ENCODE measurements at places on chromosomes 4 and X.

DNA sequence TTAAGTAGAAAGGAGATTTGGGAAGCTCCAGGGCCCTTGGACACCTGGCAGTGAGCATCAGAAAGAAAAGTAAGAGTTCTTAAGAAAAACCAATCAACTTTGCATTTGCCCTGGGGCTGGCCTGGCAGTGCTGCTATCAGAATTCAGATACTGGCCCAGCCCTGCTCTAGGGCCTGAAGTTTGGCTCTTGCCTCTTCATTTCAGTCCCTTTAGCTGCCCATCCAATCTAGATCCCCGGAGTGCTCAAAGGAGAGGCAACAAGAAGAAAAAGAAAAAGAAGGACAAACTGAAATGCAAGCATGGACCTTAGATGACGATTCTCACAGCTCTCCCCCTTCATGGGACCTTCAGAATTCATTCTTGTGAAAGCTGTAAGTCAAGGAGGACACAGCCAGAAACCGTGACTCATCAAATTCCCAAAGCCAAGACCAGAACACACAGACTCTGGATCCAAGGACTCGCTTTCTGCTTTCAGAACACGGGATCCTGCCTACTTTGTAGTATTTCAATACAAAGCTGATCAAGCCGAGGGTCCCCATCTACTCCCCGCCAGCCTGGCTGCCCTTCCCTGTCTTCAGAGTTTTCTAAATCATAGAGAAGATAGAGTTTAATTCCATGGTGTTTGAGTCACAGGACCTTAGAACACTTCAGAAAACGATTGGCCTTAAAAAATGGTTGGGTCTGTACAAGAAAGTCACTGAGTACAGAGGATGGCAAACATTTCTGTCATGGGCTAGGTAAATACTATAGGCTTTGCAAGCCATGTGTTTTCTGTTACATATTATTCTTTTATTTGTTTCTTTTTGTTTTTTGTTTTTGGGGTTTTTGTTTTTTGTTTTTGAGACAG, 103.7 kb downstream of the RBM47 start:
- no peak for DNase-seq

DNA sequence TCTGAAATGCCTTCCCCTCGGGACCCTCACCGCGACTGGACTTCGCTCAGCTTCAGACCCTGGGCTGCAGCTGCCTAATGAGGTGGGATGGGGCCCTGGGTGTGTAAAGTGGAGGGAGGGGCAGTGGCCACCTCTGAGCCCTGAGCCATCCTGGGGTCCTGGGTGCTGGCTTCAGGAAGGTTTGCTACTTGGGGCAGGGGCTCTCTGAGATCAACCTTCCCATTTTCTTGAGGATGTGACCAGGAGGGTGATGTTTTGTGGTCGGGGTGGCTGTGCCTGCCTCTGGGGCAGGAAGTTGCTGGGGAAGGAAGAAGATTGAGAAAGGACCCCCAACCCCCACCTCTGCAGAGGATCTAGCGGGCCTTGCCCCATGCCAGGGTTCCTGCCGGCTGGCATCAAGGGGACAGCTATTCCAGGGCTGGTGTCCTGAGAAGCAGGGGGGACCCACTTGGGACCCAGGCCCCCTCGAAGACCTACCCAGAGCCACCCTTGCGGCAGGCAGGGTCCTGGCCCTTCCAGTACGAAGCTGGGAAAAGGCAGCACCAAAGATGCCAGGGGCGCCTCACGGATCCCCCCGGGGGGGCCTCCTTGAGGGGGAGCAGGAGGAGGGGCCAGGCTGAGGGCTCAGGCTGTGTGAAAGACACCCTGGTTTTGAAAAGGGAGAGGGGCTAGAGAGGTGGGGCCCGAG, 6.5 kb downstream of the SH3BP2 start:
- no peak for DNase-seq

GRCh38 chr4:158290912-158291311, 80.6 kb downstream of the TMEM144 start:
- DNase-seq: no peak

GRCh38 chr4:84167564-84167963, 331.5 kb downstream of the NKX6-1 start:
- no peak for DNase-seq

DNA sequence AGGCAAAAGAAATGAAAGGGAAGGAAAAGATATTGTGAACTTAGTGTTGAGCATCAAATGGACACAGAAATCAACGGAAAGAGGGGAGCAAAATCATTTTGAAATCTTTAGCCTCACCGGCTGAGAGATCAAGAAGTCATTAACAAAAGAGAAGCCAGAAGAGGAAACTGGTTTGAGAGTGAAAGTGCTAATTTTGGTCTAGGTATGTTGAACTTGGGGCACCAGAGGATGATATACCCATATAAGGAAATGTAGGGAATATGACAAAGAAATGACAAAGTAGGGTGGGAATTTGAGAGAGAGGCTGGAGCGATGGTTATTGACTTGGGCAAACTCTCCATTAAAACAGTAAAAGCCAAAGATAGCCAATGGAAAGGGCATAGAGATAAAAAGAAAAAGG, 183.4 kb upstream of the ATOH1 start:
- DNase-seq: no peak

DNA sequence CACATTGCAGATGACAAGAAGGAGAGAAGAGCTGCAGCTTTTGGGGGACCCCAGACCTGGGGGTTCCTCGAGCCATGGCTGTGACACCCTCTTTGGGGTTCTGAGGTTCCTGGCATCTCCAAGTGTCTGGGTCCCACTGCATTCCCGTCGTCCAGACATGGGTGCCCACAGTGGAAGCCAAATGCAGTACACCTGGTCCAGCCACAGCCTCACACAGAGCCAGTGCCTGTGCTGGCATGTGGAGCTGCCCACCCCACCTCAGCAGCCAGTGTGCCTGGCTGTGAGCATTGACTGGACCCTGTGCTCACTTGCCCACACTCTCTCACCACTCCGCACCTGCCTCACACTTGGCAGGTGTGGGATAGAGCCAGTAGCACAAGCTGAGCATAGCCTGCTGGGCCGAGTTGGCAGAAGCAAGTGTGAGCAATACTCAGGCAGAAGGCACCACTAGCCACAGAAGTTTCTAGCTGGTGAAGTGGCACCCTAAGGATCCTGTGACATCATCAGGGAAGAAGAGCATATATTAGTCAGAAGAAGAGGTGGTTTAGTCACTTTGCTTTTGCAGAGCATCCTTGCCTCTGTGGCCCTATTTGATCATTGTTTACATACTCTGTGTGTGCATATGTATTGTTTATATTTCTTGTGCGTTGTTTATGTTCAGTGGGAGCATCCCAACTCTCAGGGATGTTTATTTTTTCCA, 65.0 kb upstream of the MAGEB2 start:
- DNase-seq: no peak

- DNase-seq: peak; percentile 37
Measured at GRCh38 chrX:54529552-54530356, at the start of gene GNL3L. GNL3L (plus strand) TSS chrX:54530219; CDS start chrX:54532567, 2,348 bp downstream.

- DNase-seq: no peak
Measured at GRCh38 chr4:11223311-11223710, 205.4 kb downstream of the HS3ST1 start.

DNA sequence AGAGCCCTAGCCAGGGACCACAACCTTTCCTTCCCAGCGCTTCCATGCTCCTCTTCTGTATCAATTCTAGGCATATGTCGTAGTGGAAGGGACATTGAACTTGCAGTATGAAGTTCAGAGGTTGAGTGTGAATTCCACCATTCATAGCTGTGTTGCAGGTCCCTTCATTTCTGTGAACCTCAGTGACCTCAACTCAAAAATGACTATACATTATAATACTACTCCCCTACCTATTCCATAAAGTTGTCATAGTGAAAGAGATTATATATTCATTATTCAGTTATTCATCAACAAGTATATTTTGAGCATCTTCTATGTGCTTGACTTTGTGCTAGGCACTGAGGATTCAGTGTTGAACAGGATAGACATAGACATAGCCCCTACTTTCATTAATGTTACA, 28.0 kb downstream of the SH3BGRL start:
- no peak for DNase-seq

- no peak for DNase-seq
Measured at GRCh38 chr4:176262243-176262642, 6.8 kb downstream of the ASB5 start.

- no peak for DNase-seq
Measured at GRCh38 chrX:102129473-102129872, 4.0 kb downstream of the TCEAL2 start.

DNA sequence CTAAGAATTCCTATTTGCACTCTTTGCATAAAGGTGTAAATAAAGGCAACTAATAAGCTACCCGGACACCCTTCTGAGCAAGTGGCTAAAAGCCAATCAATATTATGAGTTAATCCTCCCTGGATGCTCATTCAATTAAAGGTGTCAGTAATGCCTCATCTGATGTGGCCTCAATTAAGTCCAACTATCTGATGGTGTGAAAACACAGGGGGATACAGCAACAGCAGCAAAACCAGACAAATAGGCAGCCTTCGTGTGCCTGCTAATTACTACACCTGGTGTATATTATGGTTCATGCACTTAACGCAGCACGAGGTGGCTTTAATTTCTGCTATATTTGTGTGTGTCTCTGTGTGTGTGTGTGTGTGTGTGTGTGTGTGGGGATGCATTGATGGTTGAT, 244.4 kb downstream of the DCLK2 start:
- DNase-seq: no peak

GRCh38 chrX:129749069-129749468, 10.3 kb downstream of the XPNPEP2 start:
- DNase-seq: no peak

DNA sequence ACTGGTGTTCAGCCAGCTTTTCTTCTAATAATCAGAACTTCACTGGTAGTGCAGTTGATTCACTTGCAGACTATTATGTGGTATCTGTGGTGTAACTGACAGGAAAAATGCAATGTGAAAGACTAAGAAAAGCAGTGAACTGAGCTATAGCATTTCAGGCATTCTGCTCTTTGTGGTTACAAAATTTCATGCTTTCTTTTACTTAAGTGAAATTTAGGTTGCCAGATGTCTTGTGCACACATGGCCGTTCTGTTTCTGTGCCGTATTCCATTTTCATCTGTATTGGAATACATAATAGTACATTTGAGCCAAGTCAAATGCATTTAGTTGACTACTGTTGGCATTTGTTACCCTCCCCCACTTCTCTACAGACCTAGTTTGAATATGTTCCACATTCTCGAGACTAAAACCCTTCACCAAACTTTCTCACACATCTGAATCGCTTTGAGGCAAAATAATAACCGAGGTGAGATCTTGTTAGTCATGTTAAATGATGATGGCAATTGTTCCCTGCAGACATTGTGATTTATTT, 8.2 kb downstream of the RTL3 start:
- no peak for DNase-seq

DNA sequence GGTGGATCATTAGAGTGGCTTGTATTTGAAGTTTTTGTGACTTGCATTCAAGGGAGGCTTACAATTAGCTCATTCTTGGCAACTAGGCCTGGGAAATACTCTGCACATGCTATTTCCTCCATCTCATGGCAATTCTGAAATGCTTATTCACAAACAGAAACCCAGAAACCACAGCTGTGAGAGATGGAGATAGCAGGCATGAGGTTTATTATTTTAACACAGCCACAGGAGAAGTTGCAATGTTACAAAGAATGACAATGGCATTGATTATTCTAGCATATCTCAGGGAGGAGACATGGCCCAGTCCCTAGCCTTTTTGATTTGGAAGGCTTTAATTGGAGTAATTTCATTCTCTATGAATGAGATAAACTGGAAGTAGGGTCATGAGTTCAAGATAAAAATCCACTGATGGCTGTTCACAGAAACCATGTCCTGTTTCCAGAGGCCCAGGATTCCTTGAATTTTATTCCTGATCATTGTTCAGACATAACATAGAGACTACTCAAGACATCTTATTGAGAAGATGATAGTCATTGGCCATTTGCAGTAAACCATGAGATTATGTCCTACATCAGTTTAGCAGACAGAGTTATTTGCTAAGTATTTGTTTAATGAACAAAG, 123.9 kb downstream of the MID1 start:
- no peak for DNase-seq

DNA sequence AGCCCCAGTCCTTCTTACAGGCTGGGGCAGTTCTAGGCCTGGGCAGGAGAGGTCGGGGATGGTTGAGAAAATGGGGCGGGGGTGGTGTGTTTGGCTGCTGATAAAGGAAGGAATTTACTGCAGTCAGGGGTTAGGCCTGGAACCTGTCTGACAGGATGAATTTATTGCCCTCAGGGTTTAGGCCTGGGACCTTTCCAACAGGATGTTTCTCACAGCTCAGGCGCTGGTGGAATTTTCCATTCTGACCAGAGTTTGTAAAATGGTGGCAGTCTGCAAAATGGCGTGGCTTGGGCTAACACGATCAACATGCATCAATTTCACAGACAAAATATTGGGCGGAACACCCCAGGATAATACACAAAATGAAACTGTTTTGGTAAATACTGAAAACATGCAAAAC, 83.5 kb upstream of the SPIN4 start:
- no peak for DNase-seq

GRCh38 chr4:129344058-129344457, 248.1 kb downstream of the C4orf33 start:
- no peak for DNase-seq

Data from NCI-H1048 (cell line).